SJSA1 (cell line): ENCODE measurements at places on chromosomes 13 and 19. TPM values are rescaled to one million over a fixed set of nuclear protein-coding genes. Genes with fewer than 3 reads are reported as not detected.

Gene IGSF23
- 0.37 TPM in 1 of 2 replicates, not detected in the other for total RNA-seq

Gene THSD8
- not detected in 2 replicates for total RNA-seq

Gene PABPC3
- 0.06 and 0.08 TPM in 2 replicates for total RNA-seq

DNA sequence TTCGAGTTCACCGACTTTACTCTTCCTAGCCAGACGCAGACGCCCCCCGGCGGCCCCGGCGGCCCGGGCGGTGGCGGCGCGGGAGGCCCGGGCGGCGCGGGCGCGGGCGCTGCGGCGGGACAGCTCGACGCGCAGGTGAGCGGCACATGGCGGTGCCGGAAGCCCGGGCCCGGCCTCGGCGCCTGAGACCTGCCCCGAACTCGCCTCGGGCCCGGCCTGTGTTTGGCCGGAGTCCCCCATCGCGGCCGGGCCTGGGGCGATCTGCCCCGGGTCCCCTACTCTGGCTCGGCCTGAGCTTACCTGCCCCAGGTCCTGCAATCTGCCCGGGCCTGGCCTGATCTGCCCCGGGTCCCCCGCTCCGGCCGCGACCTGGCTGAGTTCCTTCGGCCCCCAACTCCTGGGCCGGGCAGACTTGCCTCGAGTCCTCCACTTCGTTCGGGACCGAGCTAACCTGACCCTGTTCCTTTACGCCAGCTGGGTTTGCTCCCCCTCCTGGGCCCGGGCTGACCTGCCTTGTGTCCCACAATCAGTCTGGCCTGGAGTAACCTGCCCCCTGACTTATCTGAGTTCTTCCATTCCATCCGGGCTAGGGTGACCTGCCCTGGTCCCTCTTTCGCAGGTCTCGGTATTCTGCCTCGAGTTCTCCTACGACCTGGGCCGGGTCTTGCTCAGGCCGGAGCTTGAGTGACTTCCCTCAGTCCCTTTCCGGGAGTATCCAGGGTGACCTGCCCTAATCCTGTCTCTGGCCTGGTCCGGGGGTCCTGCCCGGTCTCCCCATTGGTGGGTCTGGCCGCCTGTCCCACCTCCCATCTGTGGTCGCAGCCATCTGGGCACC lies 764 bp downstream of the UPF1 start:
- DNase-seq, result peak; percentile 42

DNA sequence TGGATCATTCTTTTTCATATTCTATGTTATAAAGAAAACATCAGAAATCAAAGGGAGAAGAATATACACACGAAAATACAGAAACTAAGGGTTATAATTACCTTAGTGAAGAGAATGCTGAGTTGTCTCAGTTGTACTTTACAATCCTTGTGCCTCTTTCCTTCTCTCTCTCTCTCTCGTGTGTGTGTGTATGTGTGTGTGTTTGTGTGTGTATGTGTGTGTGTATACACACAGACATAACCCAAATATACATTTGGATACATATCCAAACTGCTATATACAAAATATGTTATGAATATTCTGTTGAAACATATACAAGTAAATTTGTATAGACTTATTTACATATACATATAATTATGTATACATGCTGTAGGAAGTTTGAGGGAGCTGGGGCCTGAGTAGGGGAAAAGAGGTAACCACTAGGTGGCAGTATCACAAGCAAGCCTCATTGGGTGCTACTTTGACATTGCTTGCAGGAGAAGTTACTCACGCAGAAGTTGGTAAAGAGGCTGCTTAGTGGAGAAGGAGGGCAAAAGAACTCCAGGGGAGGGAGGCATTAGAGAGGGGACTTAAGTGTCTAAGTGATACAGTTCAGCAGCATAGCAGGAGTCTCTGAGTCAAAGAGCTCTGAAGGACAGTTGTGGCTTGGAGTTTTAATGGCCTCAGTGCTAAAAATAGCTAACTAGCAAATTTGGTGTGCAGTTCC lies 465.1 kb upstream of the PCDH20 start:
- DNase-seq, result no peak
